ENCODE measurements at places on chromosomes 4 and X.
A peak's percentile ranks its signal among the peaks of the same experiment; 100 is the strongest.

DNA sequence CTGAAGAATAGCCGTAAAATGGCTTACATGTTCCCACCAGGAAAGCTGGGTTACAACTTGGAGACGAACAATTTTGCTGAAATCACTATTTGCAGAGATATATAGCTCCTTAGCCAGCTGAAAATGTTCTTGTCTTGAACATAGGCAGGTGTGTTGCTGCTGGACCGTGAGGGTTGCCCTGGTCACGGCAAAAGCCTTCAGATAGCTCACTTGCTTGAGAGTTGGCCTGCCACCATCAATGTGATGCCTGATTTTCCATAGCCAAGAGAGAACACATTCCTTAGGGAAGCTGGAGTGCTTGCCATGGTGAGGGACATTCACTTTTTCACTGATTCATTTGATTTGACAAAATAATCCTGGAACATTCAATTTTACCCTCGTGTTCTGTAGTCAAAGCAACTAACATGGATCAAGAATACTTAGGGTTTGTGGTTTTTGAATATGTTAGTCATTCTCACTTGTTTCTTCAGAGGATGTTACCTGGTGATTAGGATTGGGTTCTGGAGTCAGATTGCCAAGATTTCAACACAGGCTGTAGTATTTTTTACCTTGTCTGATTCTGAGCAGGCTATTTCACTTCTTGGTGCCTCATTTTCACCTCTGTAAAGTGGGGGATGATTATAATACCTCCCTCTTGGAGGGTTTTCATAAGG lies 536.9 kb downstream of the RAPGEF2 start:
- H3K36me3 ChIP-seq = no peaks in the 10 kb centered on the region
- no peaks in the 10 kb centered on the region for H3K27me3 ChIP-seq
- DNase-seq = no peak

DNA sequence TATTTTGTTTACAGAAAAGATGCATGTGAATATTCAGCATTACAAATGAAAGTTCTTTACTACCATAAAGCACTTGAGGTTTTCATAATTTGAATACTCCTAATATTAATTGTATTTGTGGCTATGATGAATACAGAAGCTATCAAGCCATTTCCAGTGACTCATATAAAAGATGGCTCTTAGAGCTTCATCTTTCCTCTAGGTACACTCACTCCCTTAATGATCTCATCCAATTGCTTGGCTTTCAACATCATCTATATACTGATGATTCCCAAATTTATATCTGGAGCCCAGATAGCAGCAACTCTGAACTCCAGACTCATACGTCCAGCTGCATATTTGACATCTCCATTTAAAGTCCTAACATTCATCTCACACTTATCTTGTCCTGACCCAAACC lies 183.4 kb upstream of the FAM241A start:
- no peaks in the 10 kb centered on the region for H3K27me3 ChIP-seq
- H3K36me3 ChIP-seq = no peaks in the 10 kb centered on the region
- H3K27ac ChIP-seq = no peak overlapping the region
- H3K4me3 ChIP-seq = no peak overlapping the region
- no peak for DNase-seq
- H3K4me1 ChIP-seq = no peaks in the 10 kb centered on the region

GRCh38 chr4:81550388-81550859 lies 78.7 kb upstream of the RASGEF1B start:
- no peaks in the 10 kb centered on the region for H3K36me3 ChIP-seq
- H3K4me1 ChIP-seq = peaks cover 7% of the 10 kb centered on the region
- no peak overlapping the region for H3K4me3 ChIP-seq
- no peak for DNase-seq
- peak overlapping the region; percentile 9 for H3K27ac ChIP-seq

DNA sequence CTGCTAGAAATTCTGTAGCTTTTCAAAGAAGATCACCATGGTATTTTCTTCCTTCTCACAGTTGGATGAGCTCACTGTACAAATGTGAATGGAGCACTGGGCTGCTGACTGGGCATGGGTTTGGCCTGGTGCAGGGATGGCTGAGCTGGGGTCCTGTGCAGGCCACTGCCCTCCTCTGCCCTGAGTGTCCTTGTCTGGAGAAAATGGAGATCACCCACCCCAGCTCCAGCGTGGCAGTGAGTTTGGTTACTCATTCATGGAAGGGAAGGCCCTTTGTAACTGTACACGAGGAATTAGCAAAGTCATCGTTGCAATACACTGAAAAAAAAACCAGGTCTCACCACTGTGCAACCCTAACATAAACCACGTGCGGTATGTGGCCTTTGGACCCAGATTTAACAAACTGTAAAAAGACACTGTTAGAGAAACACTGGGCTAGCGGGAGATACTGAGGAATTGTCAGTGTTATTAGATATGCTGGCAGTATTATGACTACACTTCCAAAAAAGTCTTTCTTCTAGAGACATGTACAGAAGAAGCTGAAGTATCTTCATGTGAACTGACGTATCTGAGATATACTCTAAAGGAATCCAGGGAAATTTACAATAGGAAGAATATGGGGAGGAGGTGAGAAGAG lies 16.1 kb upstream of the TBC1D14 start:
- H3K36me3 ChIP-seq = peaks cover 4% of the 10 kb centered on the region
- no peak overlapping the region for H3K27ac ChIP-seq
- DNase-seq = no peak
- H3K4me1 ChIP-seq = peaks cover 20% of the 10 kb centered on the region

- H3K4me1 ChIP-seq = no peaks in the 10 kb centered on the region
- H3K27ac ChIP-seq = no peak overlapping the region
- no peak overlapping the region for H3K4me3 ChIP-seq
- no peak for DNase-seq
- no peaks in the 10 kb centered on the region for H3K36me3 ChIP-seq
Measured at GRCh38 chr4:16055873-16056272, 27.9 kb downstream of the PROM1 start.

- no peak overlapping the region for H3K4me3 ChIP-seq
- H3K36me3 ChIP-seq = peaks cover 31% of the 10 kb centered on the region
- H3K4me1 ChIP-seq = peaks cover 57% of the 10 kb centered on the region
- H3K27ac ChIP-seq = no peak overlapping the region
Measured at GRCh38 chr4:6935965-6936364, 26.3 kb downstream of the TBC1D14 start.

- no peaks in the 10 kb centered on the region for H3K27me3 ChIP-seq
- no peaks in the 10 kb centered on the region for H3K4me1 ChIP-seq
- H3K36me3 ChIP-seq = no peaks in the 10 kb centered on the region
- no peak for DNase-seq
- H3K4me3 ChIP-seq = no peak overlapping the region
Measured at GRCh38 chr4:173128199-173128890, 40.3 kb upstream of the GALNT7 start.

- no peaks in the 10 kb centered on the region for H3K27me3 ChIP-seq
- peak; percentile 60 for DNase-seq
- H3K27ac ChIP-seq = peak overlapping the region; percentile 93
- no peaks in the 10 kb centered on the region for H3K36me3 ChIP-seq
- H3K4me1 ChIP-seq = peaks cover 20% of the 10 kb centered on the region
Measured at GRCh38 chr4:36394352-36394903, 113.0 kb downstream of the DTHD1 start.

GRCh38 chr4:27635936-27636913 lies 775.6 kb downstream of the STIM2 start:
- no peak for DNase-seq
- no peaks in the 10 kb centered on the region for H3K4me1 ChIP-seq
- no peak overlapping the region for H3K4me3 ChIP-seq
- H3K27ac ChIP-seq = no peak overlapping the region
- H3K27me3 ChIP-seq = no peaks in the 10 kb centered on the region
- H3K36me3 ChIP-seq = no peaks in the 10 kb centered on the region

GRCh38 chrX:129427267-129427666 lies 96.0 kb downstream of the SMARCA1 start:
- peak; percentile 5 for DNase-seq
- no peak overlapping the region for H3K4me3 ChIP-seq
- H3K27me3 ChIP-seq = peaks cover 2% of the 10 kb centered on the region
- H3K4me1 ChIP-seq = no peaks in the 10 kb centered on the region

DNA sequence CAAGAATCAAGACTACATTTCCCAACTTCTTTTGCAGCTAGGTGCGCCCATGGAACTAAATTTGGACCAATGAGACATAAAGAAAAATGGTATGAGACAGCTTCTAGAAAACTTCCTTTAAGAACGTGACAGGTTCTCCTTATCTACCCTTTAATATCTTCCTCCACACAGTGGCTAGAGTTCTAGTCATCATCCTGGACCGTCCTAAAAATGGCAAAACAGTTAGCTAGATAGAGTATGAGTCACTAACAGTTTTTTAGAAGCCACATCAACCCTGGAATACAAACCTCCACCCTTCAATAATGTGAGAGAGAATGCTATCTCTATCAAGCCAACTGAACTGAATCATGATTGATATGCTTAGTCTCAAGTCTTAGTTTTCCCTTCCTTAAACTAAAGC lies 267.9 kb upstream of the SLC7A11 start:
- H3K4me1 ChIP-seq = no peaks in the 10 kb centered on the region
- DNase-seq = no peak
- H3K4me3 ChIP-seq = no peak overlapping the region
- no peaks in the 10 kb centered on the region for H3K36me3 ChIP-seq
- H3K27me3 ChIP-seq = peaks cover 4% of the 10 kb centered on the region

DNA sequence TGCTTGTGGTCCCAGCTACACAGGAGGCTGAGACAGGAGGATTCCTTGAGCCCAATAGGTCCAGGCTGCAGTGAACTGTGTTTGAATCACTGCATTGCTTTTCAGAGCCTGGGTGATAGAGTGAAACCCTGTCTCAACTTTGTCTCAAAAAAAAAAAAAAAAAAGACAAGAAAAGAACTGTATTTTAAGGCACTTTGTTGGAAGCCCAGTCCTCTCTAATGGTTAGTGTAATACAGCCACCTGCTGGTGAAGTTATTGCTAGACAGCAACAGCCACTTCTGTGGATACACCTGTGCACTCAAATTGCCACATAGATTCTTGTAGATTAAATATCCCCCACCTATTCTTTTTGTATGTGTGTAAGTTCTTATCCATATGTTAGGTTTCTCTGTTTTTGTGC lies 10.1 kb upstream of the FGG start:
- no peak overlapping the region for H3K27ac ChIP-seq
- no peaks in the 10 kb centered on the region for H3K4me1 ChIP-seq
- H3K4me3 ChIP-seq = no peak overlapping the region
- H3K36me3 ChIP-seq = no peaks in the 10 kb centered on the region
- DNase-seq = peak; percentile 16

GRCh38 chr4:102037566-102037965 lies 247.0 kb downstream of the BANK1 start:
- peaks cover 3% of the 10 kb centered on the region for H3K4me1 ChIP-seq
- no peak overlapping the region for H3K27ac ChIP-seq
- no peaks in the 10 kb centered on the region for H3K27me3 ChIP-seq
- no peak for DNase-seq
- H3K36me3 ChIP-seq = no peaks in the 10 kb centered on the region

DNA sequence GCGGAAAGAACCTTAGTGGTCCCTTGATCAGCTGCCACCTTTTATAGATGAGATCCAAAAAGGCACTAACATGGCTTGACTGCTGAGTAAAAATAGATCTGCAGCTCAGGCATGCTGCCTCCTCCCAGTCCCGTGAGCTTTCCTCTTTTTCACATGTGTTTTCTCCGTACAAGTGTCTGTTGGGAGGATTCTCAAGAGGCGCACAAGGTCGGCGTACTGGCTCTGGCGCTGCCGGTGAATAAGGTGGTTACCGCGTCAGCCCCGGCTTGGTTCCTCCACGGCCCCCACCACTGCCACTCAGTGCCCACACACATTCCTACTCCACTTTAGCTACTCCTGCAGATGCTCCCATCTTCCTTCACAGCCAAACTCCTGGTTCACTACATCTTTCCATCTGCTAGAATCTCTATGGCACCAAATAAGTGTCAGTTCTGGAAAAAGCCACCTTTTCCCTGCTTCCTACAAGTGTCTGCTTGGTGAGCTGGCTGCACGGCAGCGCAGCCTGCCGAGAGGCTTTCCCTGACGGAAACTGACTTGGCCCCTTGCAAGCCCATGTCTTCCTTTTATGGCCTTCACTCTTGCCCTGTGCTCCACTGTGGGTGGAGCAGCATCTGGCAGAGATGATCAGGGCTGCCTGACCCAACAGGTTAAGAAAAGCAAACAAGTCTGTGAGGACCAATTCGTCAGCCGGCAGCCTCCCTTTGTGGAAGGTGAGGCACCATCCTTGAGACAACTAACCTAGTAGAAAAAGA lies 99.8 kb downstream of the KLHL8 start:
- peak overlapping the region; percentile 35 for H3K27ac ChIP-seq
- peaks cover 44% of the 10 kb centered on the region for H3K36me3 ChIP-seq
- no peak overlapping the region for H3K4me3 ChIP-seq
- no peaks in the 10 kb centered on the region for H3K27me3 ChIP-seq
- DNase-seq = no peak
- peaks cover 20% of the 10 kb centered on the region for H3K4me1 ChIP-seq

GRCh38 chr4:102585329-102585728 lies 84.2 kb downstream of the NFKB1 start:
- H3K4me1 ChIP-seq = peaks cover 83% of the 10 kb centered on the region
- H3K4me3 ChIP-seq = no peak overlapping the region
- H3K36me3 ChIP-seq = peaks cover 87% of the 10 kb centered on the region

DNA sequence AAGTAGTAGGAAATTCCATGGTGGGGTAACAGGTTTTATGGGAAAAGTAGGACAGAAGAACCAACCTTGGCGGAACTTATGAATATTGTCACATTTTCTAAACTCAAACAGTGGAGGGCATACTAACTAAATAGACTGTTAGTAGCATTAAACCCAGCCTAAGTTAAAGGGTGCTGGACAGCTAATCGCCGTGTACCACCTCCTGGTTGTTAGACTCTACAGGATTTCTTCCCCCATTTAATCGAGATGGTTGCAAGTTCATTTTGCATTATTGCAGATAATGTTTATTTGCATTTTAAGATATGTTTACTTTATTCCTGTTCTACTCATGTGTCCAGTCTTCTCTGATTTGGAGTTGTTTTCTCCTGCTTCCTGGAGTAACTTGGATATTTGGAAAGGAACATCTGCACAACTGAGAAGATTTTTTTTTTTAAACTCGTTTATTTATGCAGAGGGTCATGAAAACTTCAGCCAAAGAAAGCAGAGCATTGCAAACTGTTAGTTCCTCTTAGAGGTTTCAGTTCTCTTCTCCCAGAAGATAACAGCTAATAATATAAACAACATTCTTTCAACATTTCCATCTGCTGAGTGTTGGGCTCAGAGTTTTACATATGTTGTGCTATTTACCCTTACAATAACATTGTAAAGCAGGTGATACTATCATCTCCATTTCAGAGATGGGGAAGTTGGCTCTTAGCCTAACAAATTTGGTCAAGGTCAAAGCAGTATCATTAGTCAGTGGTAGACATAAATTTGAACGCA lies 51.5 kb upstream of the TBC1D9 start:
- no peak overlapping the region for H3K4me3 ChIP-seq
- H3K36me3 ChIP-seq = no peaks in the 10 kb centered on the region
- H3K27ac ChIP-seq = no peak overlapping the region

- peaks cover 3% of the 10 kb centered on the region for H3K4me1 ChIP-seq
- H3K4me3 ChIP-seq = no peak overlapping the region
- no peak overlapping the region for H3K27ac ChIP-seq
- H3K27me3 ChIP-seq = no peaks in the 10 kb centered on the region
- no peaks in the 10 kb centered on the region for H3K36me3 ChIP-seq
Measured at GRCh38 chrX:120499301-120500072, 30.4 kb upstream of the LAMP2 start.
